Neural crest cell (in vitro differentiated cells): ENCODE measurements at places on chromosomes 16 and 17. TPM values are rescaled to one million over a fixed set of nuclear protein-coding genes. Genes with fewer than 3 reads are reported as not detected.

The PPM1E gene
- total RNA-seq, result 15.2 and 15.5 TPM in 2 replicates

The MPV17L gene
- total RNA-seq, result 4.9 and 5.9 TPM in 2 replicates

The HOXB5 gene
- 2.3 and 2.6 TPM in 2 replicates for total RNA-seq

The LITAFD gene
- not detected in 2 replicates for total RNA-seq

- no peak for DNase-seq
Observed at GRCh38 chr16:75202069-75202590, 4.8 kb downstream of the CTRB2 start.

- peak; percentile 69 for DNase-seq
Observed at GRCh38 chr17:82205720-82206508, 6.7 kb downstream of the CCDC57 start.

- no peak for DNase-seq
Observed at GRCh38 chr17:10622617-10623485, 34.3 kb downstream of the MYH3 start.

- DNase-seq, result peak; percentile 28
Observed at GRCh38 chr16:22318690-22319358, 21.6 kb downstream of the POLR3E start.

DNA sequence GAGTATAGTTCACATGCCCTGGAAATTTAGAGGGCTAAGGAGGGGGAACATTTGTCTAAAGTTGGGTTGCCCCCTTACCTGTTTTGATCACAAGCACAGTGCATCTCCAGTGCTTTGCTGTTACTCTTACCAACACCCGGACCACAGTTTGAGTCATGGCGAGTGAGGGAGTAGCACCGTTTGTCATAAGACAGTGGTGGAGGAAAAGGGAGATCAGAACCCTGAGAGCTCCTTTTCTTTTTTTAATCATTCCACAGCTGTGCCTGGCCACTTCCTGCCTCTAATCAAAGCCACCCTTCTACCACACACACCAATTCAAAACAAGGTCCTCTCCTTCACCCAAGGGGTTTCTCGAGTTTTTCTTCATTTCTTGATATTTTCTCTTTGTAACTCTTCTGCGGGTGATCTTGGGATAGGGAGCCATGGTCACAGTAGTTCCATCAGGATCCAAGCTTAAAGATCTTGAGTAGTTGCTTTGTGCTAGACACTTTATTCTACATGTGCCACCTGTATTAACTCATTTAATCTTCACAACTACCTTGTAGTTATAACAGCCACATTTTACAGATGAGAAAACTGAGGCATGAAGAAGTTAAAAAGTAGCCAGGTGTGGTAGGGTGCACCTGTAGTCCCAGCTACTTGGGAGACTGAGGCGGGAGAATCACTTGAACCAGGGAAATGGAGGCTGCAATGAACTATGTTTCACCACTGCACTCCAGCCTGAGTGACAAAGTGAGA lies 5.0 kb upstream of the MYL4 start:
- DNase-seq, result no peak

DNA sequence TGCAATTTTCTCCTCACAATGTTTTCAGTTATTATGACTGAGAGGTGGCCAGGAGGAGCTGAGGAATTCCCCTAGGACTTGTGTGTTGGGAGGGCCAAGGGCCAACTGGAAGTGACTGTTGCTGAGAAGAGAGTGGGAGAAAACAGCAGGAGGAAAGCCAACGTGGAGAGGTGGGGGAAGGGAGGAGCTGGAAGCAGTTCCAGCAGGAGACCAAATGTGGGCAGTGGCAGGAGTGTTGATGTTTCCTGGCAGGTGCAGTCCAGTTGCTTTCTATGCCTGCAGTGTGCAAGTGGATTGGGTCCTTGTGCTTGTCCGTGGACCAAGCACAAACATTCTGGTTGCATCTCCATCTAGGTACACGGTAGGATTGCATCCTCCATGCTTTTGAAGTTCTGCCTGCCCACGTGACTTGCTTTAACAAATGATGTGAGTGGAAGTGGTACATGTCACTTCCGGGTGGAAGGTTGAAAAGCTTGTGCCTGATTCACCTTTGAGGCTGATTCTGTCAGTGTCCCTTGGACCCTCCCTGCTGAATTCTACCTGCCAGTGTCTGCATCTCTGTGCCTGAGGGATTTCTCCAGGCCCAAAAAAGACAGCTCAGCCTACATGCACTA lies 54.7 kb upstream of the CRHR1 start:
- DNase-seq, result no peak

DNA sequence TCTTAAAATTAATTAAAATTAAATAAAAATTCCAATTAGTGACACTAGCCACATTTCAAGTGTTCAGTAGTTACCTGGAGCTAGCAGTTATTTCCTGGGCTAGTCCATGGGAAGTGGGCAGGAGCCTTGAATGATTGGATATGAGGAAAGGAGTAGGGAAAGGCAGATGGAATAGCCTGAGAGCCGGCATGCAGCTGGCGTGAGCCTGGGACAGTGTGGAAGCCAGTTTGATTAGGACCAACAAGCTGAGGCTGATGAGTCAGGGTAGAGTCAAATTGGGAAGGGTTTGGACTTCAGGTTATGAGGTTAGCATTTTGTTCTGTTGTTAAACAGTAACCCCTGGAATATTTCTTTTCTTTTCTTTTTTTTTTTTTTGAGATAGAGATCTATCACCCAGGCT lies 15.3 kb upstream of the GNA13 start:
- DNase-seq, result no peak

GRCh38 chr16:81523387-81524115 lies 78.9 kb downstream of the CMIP start:
- DNase-seq, result no peak

DNA sequence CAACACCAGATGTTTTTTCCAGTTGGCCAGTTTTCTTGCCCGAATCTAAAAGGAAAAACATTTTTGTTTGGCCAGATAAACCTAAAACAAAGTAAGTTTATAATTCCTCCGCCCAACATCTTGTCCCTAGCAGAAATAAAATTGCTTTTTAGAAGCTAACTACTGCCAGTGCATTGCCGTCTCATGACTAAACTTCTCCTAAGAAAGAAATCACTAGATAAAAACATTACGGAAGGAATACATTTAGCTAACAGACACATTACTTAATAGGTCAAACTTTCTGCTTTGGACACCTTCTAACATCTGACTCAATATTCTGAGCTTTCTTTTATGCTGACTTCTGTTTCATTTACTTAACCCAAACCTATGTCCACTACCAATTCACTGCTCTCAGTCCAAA lies 36.2 kb downstream of the FBXL20 start:
- no peak for DNase-seq

DNA sequence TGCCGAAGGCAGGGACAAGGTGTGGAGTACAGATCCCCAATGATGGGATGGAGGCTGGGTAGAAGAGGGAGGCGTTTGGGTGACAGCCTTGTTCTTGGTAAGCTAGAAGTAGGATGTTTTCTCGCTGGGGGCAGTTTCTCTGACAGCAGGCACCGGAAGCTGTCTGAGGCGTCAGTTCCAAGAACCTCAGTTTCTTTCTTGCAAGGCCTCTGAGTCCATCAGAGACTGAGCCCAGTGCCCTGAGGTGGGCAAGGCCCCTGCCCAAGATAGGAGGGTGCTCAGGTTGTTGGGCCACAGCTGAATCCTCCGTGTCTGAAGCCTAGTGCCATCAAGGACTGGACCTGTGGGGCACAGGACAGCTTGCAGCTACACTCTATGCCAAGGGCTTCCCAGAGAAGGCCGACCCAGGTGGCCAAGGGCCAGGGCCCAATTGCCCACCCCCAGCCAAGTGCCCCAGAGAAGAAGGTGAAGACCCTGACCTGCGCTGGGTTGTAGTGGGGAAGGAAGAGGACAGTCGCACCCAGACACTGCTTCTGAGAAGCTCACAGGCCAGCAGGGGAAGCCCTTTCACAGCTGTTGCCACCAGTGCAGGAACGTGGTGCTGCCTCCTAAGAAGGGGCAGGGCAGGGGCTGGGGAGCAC lies 13.1 kb downstream of the CYB5D2 start:
- no peak for DNase-seq

- DNase-seq, result no peak
Observed at GRCh38 chr17:50258647-50259476, 15.4 kb upstream of the TMEM92 start.

DNA sequence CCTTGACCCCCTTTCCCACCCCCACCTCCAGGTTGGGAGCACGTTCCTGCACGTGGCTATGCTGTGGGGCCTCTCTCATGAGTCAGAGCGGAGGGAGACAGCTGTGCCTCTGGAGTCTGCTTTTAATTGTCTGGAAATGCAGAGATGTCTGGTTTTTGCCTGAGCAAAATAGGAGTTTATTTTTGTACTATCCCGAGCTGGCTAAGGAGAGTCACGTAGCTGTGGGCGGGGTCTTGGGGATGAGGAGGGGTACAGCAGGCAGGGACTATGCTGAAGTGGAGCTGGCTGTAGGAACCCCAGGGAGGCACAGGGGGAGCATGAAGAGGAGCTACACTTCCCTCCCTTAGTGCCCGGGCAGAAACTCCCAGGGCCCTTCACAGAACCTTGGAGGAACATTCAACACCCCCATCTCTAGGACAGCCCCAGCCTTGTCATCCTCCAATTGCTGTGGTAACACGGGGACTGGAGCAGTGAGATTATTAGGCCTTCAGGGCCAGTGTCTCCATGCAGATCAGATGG lies 44.7 kb upstream of the LGALS9 start:
- DNase-seq, result no peak

DNA sequence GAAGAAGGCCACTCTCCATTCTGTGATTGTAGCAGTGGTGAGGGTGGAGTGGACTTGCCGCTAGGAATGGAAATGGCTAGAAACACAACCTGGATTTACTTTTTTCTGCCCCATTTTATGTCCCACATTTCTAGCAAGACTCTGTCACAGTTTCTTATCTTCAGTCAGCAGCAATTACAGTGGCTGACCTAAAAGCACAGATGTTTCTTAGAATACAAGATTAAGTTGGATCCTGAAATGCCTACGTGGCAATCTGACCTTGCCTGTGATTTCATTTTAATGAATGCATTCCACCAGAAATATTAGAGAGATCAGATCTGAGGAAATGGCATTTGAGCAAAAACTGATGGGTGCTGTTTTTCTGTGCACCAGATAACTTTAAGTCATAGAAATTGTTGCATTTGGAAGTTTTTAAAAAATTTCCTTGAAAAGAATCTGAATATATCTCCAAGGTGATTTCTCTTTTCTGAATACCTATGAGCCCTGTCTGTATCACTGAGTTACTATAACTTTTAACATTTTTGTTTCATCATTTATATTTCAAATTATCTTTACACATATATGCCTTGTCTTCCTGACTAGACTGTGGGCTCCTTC lies 5.4 kb downstream of the HEATR3 start:
- no peak for DNase-seq

DNA sequence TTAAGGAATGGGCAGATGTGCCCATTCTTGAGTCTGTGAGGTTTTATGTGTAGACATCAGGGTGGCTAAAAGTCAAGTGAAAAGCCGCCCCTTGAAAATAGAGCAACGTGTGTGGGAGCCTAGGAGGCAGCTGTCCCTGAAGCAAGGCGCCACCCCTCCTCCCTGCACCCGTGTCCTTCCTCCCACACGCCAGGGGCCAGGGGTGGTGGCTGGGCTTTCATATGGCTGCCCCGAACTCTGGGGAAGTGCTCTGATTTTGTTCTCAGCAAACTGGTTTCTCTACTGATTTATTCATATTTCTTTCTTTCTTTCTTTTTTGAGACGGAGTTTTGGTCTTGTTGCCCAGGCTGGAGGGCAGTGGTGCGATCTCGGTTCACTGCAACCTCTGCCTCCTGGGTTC lies 4.7 kb downstream of the ZNF750 start:
- DNase-seq, result no peak
